ENCODE measurements at places on chromosomes 1 and 21.

DNA sequence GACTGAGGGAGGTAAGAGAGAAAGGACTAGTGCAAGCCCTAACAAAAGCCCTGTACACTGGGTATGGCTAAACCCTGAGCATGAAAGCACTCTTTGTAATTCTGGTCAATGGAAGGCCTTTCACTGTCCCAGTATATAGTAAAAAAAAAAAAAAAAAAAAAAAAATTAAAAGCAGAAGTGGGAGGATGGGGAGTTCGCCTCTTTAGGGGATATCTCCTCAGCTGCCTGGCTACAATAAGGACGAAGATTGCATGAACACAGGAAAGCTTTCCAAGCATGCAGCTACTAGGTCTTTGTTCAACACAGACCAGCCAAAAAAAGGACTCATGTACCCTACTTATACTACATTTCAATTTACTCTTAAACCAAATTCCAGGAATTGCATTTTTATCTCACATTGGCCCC lies 59.1 kb downstream of the EIF4G3 start:
- no peak for DNase-seq

DNA sequence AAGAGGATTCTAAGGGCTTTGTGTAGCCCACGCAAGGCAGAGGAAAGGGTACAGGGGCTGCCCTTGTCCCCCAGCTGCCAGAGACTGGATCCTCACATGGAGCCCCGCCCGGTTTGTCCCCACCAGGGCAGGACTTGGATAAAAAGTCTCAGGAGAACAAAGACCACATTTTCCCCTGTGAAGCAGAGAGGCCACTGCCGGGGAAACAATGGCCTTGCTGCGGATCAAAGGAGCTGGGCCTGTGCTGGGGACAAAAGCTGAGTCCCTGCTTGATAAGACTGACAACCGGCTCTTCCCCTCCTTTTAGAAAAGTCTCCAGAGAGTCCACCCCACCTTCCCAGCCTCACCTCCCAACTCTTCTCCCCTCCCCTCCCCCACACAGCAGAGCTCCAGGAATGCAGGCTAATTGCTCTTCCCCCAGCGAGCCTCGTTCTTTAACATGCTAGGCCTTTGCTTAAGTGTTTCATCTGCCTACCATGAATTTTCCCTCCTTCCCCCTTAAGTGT lies 142.4 kb downstream of the PLPP3 start:
- DNase-seq: no peak

- DNase-seq: no peak
These were observed 42.3 kb downstream of the HLX start for GRCh38 chr1:220921498-220921897.

DNA sequence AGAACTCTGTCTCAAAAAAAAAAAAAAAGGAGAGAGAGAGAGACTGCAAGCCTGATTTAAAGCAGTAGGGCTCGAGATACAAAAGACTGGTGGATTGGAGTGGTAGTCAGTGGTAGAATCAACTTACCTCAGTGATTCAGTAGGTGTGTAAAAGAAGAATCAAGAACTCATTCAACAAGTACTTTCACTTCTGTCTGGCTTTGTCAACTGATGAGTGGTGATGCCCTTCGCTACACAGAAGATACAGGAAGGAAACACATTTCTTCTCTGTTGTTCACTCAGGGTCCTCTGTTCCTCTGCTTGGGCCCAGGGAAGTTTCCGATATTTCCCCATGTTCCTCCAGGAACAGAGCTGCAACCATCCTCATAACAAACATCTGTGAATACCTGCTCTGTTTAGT lies 68.6 kb upstream of the COG2 start:
- no peak for DNase-seq

DNA sequence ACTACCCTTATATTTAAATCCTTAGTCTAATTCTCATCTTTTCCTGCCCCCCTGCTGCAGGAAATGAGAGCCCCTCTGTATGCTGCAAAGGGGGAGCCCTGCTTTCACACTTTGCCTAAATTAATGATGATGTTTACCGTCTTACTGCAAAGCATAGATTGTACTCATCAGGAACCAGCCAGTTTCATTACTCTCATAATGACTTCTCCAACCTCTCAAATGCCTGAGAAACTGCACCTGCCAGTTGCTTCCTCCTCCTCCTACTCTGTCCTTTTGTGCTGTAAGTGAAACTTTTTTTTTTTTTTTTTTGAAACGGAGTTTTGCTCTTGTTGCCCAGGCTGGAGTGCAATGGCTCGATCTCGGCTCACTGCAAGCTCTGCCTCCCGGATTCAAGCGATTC lies 101.7 kb downstream of the ADSS2 start:
- DNase-seq: no peak

GRCh38 chr21:31426235-31426797 lies 82.3 kb upstream of the TIAM1 start:
- no peak for DNase-seq

- DNase-seq: no peak
These were observed 155.4 kb downstream of the NFIA start for GRCh38 chr1:61237659-61238358.

DNA sequence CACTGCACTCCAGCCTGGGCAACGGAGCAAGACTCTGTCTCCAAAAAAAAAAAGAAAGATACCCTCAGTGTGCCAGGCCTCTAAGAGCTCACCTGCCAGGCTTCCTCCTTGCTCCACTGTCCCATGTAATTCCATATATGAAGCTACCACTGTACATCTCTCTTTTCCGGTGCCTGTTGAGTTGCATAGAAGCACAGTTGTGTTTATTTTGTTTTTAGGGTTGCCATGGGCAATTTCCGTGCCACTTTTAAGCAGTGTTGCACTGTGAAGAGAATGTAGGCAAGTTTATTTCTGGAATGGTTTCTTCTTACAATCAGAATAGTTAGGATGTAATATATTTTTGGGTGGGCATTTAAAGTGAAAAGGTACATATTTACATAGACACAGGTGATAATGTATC lies 23.3 kb downstream of the MR1 start:
- peak; percentile 96 for DNase-seq

- peak; percentile 62 for DNase-seq
These were observed 5.1 kb upstream of the CTSK start for GRCh38 chr1:150813028-150813707.

GRCh38 chr1:244137725-244138124 lies 86.6 kb downstream of the ZBTB18 start:
- no peak for DNase-seq

DNA sequence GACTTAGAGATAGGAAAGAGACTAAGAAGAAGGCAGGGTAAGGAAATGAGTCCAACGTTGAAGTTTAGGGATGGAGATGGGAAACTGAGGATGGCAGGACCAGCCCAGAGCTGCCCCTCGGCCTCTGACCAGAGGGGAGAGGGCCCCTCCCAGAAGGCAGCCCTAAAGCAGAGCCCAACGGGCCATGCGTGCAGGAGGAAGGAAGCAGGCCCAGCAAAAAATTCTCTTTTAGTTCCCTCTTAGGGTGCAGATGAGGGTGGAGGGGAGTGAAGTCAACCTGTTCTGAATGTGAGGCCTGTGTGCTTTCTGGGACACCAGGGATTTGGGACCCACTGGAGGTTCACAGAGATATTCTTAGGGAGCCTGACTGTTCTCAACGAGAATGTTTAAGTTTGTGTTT lies 225.4 kb downstream of the RHOU start:
- DNase-seq: no peak

- DNase-seq: no peak
These were observed 20.9 kb downstream of the BATF3 start for GRCh38 chr1:212678456-212679410.

DNA sequence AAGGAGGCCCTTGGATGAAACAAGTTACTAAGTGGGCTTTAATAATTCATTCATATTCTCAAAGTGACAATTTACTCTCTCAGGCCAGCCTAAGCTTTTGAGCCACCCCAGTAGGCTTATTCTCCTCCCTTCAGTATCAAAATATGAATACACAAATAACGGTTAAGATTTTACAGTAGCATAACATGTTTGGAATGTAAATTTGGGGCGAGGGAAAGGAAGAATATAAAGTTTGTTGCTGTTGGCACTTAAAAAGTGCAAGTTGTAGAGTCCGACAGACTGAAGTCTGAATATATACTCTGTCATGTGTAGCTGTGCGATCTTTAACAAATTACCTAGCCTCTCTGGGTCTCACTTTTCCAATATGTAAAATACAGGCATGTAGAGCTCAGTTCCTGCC lies 22.6 kb upstream of the MYSM1 start:
- no peak for DNase-seq

DNA sequence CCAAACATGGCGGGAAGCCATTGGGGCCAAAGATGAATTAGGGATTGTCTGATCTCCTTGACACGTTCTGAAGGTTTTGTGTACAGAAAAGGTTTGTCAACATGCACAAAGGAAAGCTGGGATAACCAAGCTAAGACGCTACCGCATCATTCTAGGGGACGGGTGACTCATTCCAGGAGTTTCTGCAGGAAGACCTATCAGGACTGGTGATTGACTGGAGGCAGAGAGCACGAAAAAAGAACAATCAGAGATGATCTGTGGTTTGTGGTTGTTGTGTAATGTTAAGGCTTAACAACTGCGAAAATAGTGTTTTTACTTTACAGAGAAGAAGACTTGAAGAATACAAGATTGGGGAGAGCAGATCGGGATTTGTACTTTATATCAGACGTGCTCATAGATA lies 22.2 kb upstream of the ERG start:
- no peak for DNase-seq

GRCh38 chr1:25677193-25677773 lies 60.7 kb downstream of the MAN1C1 start:
- DNase-seq: peak; percentile 40

GRCh38 chr1:175220853-175221556 lies 28.4 kb upstream of the KIAA0040 start:
- no peak for DNase-seq

GRCh38 chr1:64743954-64744491 lies 852 bp upstream of the RAVER2 start:
- no peak for DNase-seq

DNA sequence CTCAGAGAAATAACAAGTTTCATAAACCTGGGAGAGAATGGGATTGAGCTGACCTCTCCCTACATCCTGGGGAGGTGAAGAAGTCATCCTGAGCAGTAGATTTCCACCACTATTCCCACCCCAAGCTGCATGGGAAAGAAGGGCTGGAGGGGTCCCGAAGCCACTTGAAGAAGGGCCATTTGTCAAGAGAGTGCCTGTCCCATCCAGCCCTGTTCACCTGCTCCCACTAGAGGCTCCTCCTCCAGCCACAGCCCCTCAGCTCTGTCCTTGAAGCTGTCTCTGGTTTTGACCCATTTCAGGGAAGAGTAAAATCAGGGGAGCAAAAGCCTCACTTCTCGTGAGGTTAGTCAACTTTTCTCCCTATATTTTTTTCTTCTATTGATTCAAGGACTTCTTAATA lies 155.8 kb upstream of the DNAH14 start:
- DNase-seq: no peak
